ENCODE measurements at places on chromosomes 7 and 10.

DNA sequence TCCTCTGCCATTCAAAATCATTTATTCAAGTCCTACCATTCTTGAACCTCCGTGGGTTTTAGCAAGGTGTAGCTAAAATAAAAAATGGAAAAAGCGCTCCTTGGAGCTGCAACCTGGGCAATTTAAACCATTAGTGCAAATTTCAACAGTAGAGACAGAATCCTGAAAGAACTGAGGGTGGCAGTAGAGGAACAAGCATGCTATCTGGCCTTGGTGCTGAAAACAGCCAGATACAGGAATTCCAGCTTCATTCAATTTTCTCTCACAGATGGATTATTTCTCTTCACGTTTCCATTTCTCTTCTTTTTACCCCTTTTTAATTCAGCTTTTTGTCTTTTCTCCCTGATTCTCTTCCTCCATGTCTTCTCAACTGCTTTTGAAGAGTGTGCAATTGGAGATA, 77.7 kb downstream of the OTUD1 start:
- no peaks in the 10 kb centered on the region for H3K4me1 ChIP-seq
- H3K4me3 ChIP-seq = no peak overlapping the region
- no peaks in the 10 kb centered on the region for H3K36me3 ChIP-seq

DNA sequence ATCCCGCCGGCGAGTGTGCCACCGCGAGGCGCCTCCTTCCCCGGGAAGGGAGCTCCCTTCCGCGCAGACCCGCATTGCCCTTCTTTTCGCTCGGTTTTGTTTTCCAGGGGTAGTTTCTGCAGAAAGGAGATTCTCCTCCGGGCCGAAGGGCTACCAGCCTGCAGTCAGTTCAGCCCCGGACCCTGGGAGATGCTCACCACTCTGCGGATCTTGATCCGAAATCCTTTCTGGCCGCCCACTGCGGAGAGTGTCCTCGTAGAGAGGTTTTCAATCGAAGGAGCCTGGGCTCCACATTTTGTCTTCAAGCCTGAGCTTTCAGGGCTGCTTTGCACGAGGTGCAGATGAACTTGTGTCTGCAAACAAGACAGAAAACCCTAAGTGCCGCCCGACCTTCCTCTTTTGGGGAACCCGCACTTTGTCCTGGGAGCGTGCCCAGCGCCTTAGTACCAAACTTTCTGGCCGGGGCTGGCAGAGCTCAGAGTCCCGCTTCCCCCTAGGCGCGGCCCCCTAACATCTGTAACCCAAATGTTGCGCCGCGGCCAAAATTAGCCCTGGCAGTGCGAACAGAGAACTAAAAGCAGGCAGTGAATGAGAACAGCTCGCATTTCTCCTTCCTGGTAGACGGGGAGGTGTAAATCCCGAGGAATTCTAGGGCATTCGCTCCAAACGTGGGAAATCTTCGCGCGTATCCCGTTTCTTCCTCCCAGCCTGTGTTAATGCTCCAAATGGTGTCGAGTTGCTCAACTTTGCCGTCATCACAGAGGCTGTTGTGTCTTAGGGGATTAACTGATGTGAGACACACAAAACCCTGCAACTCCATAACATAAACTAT, 6.7 kb upstream of the EN2 start:
- peaks cover 19% of the 10 kb centered on the region for H3K4me1 ChIP-seq
- H3K4me3 ChIP-seq = no peak overlapping the region
- peaks cover 85% of the 10 kb centered on the region for H3K27me3 ChIP-seq
- peaks cover 4% of the 10 kb centered on the region for H3K36me3 ChIP-seq

DNA sequence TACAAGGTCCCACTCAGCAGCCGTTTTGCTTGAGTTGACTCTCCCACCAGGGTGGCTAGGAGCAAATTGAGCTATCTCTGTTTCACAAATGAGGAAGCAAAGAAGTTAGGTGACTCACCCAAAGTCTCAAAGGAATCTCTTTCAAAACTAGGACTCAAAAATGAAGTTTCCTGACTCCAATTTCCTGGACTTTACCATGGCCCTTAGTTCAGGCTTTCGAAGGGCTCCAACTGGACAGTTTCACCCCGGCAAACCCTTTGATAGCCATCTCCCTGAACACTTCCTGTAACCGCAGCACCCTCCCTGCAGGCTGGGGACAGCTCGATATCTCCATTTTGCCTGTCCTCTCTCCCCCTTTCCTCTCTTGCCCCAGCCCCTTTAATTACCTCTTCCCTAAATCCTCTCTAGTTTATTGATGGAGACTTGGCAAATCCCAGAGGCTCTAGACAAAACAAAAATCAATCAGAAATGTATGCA, 4.7 kb upstream of the AFAP1L2 start:
- no peak overlapping the region for H3K4me3 ChIP-seq
- H3K4me1 ChIP-seq = peaks cover 3% of the 10 kb centered on the region
- H3K27ac ChIP-seq = no peak overlapping the region
- H3K36me3 ChIP-seq = peaks cover 4% of the 10 kb centered on the region

DNA sequence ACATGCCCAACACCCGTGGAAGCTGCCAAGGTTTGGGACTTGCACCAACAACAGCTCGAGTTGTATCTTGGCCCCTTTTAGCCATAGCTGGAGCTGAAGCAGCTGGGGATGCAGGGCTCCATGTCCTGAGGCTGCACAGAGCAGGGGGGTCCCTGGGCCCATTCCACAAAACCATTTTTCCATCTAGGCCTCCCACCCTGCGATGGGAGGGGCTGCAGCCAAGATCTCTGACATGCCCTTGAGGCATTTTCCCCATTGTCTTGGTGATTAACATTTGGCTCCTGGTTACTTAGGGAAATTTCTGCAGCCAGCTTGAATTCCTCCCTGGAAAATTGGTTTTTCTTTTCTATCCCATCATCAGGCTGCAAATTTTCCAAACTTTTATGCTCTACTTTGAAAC, 637.8 kb upstream of the VSTM2A start:
- no peaks in the 10 kb centered on the region for H3K27me3 ChIP-seq
- no peak overlapping the region for H3K4me3 ChIP-seq
- DNase-seq = no peak
- H3K4me1 ChIP-seq = no peaks in the 10 kb centered on the region
- no peaks in the 10 kb centered on the region for H3K36me3 ChIP-seq

DNA sequence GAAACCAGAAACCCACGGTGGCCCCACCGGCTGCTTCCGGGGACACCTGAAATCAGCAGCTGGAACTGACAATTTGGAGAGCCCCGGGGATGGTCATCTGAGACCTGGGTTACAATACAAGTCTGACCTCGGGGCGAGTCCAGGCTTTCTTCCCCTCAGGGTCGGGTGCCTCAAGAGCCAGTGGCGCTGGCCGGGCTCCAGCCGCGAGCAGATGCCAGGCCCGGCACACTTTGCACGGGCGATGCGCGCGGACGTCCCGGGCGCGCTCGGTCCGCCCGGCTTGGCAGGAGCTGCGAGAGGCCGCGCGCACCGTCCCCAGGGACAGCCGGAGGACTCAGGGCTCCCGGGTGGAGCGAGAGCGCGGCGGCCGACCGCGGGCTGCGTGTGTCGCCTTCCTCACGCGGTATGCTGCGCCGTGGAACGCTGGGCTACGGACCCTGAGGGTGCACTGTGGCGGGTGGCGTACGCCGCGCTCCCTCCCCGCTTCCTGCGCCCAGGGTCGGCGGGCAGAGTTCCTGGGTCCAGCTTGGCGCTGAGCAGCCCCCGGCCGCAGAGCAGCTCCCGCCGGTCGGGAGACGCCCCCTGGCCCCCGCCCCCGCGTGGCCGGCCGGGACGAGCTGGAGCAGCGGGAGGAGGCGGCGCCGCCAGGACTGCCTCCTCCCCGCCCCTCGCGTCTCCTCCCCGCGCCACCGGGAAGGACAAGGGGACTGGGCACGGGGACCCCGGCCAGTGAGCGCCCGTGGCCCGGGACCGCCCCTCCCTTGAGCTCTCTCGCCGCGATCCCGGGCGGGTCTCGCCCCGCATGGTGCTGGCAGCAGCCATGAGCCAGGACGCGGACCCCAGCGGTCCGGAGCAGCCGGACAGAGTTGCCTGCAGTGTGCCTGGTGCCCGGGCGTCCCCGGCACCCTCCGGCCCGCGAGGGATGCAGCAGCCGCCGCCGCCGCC, at the start of gene RBM20:
Gene RBM20, plus strand, starts transcription at position 684 of the 945 bp plus-strand sequence. Its CDS starts 119 bp downstream, at position 803.
- no peak within 1 kb of the TSS for H3K27ac ChIP-seq
- DNase-seq = no peak
- H3K4me3 ChIP-seq = peak within 1 kb of the TSS; percentile 85
- H3K36me3 ChIP-seq = no peaks in the 10 kb centered on the region

DNA sequence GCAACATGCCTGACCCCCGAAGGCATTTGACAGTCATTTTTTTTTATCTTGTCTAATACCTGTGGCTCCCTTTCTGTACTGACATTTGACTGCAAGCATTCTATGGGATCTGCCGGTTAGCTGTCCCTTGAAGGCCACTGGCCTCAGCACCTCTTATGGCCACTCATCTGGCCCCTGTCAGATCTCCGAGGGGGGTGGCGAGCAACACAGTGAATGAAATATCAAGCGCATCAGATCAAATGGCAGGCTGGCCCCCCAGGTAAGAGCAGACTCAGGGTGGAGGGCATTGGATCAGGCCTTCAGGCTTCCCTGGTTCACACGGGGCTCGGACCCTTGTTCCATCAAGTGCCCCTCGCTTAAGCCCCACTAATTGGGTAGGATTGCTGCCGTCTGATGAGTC, 199.6 kb upstream of the MKI67 start:
- no peaks in the 10 kb centered on the region for H3K4me1 ChIP-seq
- H3K36me3 ChIP-seq = no peaks in the 10 kb centered on the region
- no peak overlapping the region for H3K27ac ChIP-seq
- DNase-seq = no peak
- H3K27me3 ChIP-seq = peaks cover 66% of the 10 kb centered on the region

DNA sequence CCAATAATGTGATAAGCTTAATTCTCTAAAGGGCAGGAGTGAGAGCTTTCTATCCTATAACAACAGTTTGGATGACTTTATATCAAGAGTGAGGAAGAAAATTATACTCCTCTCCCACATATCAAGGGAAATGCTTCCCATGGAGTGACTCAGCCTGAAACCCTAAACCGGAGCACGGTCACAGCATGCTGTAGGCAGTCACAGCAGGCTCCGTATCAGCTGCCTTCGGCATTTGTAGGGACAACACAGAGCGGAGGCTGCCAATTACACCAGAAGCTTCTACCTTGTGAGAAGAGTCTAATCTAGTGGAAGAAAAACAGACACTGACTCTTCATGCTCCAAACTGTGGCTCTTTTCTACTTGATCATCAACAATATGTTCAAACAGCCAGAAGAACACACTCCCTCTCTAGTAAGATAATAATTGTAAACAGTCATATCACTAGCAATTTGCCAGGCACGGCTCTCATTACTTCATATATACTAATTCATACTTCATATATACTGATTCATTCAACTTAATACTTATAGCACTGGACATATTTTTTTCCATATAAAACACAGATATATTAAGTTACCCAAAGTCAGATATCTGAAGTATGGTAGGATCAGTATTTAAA, 65.9 kb downstream of the DGKB start:
- no peak for DNase-seq
- no peaks in the 10 kb centered on the region for H3K27me3 ChIP-seq
- H3K27ac ChIP-seq = no peak overlapping the region
- no peaks in the 10 kb centered on the region for H3K4me1 ChIP-seq
- no peaks in the 10 kb centered on the region for H3K36me3 ChIP-seq

GRCh38 chr10:91511549-91512330, 101.6 kb downstream of the HECTD2 start:
- no peak for DNase-seq
- H3K4me1 ChIP-seq = no peaks in the 10 kb centered on the region
- no peak overlapping the region for H3K27ac ChIP-seq
- no peak overlapping the region for H3K4me3 ChIP-seq
- H3K36me3 ChIP-seq = no peaks in the 10 kb centered on the region
- H3K27me3 ChIP-seq = no peaks in the 10 kb centered on the region

Data from effector memory CD8-positive, alpha-beta T cell (primary cell).